Fibroblast of pulmonary artery (primary cell): ENCODE measurements at places on chromosomes 4 and X.
A peak's percentile ranks its signal among the peaks of the same experiment; 100 is the strongest.

DNA sequence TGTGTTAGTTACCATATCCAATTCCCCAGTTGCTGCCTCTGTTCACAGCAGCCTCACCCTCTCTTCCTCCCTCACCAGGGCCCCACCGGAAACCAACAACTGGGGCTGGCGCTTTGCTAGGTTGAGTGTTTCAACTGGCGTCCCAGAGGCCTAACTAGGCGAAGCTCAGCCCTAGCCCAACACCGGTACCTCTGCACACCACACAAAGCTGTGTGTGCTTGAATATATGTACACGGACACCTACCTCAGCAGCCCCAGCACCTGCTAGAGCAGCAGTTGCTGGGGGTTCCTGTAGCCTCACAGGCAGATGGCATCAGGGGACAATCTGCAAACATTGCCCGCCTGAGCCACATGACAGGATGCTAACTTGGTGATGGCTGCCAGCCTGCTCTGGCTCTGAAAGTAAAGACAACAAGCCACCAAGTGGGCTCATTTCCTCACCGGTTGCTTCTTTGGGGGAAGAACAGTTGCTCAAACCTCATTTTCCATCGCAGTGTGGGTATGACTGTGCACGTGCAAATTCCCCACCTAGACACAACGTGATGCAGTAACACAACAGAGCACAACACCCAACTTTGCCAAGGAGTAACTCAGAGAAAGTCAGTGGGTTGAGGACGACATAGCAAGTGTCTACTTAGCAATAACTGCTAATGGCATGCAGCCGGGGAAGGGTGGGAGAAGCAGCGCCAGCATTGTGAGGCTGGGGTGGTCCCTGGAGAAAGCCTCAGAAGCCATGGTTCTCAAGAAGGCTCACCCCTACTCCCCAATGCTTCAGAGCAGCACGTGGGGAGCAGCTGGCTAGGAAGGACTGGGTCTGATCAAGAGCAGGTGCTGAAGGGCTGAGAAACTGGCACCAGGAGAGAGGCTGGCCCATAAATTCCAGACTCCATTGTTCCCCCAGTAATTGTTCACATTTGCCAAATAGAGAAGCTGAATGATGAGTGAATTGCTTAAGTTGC lies 139.5 kb downstream of the SH3KBP1 start:
- no peak for DNase-seq

DNA sequence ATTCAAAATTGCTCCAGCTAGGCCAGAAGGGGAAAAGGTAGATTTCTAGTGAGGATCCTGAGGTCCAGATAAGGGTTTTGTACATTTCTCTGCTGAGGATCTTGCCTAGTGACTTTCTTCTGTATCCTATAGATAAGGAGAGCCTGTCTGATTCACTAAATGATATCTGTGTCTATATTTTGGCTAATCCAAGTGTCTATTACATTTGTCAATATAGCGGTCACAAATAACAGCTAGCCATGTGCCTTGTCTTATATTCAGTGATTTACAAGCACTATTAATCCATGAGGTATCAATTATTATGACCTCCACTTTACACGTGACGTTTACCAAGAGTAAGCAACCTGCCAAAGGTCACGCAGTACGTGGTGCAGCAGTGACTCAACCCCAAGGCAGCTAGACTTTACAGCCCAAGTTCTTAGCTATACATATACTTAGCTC lies 41.6 kb downstream of the TMEM165 start:
- DNase-seq: peak; percentile 27

GRCh38 chr4:150045410-150045809 lies 32.8 kb upstream of the DCLK2 start:
- DNase-seq: no peak

DNA sequence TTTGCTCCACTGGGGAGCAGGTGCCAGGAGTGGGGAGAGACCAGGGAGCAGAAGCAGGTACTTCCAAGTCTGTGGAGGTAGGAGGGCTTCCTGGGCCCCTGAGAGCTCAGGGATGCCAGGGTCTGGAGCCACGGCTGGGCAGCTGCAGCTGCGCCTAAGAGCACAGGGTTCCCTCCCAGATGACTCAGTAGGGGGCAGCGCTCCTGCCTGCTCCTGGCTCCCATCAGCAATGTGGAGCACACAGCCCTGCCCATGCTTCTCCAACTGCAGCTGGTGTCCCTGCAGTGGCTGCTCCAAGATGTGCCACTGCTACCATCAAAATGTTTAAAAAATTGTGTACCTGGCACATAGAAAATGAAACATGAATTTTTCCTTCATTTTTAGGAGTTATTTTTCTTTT lies 1028.2 kb downstream of the PCDH7 start:
- DNase-seq: no peak

DNA sequence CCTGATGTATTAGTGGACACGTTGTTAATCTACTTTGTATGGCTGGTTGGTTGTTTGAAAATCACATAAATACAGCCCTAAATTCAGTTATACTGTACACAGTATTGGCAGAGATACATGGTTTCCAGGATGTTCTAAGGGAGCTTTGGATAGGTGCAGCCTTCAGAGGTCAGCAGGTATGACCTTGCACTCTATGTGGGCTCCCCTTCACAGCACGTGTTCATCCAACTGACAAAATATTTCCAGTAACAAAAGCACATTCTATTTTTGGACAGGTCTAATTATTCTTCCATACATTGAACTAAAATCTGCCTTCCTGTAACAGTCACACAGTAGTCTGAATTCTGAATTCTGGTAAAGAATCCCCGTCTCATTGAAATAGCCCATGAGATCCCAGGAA lies 92.8 kb upstream of the RAPGEF2 start:
- no peak for DNase-seq

GRCh38 chrX:13053171-13053570 lies 8.8 kb upstream of the FAM9C start:
- DNase-seq: no peak

- DNase-seq: no peak
Measured at GRCh38 chr4:41815473-41815872, 66.9 kb upstream of the PHOX2B start.

DNA sequence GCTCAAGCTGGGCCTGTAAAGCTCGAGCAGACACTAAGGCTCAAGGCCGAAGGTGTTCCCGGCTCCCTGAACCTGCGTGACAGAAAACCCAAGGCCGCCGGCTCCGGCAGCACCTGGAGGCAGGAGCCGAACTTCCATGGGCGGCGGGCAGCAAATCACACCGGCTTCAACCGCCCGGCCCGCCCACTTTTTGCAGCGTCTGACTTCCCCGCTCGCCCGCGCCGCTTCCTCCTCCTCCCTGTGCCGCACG lies 940 bp upstream of the NSD2 start:
- DNase-seq: peak; percentile 75

DNA sequence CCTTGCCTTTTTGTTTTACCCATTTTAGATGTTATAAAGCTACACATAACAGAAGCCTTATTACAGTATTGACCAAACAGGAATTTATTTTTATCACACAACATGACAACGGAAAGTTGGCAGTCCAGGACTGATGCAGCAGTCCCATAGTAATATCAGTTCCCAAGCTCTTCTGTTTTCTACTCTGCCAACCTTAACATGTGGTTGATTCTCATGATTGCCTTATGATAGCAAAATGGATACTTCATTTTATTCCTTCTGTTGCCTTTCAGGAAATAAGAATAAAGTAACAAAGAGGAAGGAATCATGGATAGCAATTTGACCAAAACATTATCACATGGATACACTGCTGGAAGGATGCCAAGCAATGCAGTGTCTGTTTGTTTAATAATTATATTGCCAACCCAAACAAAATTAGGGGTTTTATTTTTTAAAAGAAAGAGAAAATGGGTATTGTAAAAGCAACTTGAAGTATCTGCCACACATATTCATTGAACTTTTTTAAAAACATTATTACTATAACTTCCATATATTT lies 275.7 kb downstream of the STPG2 start:
- DNase-seq: peak; percentile 0

DNA sequence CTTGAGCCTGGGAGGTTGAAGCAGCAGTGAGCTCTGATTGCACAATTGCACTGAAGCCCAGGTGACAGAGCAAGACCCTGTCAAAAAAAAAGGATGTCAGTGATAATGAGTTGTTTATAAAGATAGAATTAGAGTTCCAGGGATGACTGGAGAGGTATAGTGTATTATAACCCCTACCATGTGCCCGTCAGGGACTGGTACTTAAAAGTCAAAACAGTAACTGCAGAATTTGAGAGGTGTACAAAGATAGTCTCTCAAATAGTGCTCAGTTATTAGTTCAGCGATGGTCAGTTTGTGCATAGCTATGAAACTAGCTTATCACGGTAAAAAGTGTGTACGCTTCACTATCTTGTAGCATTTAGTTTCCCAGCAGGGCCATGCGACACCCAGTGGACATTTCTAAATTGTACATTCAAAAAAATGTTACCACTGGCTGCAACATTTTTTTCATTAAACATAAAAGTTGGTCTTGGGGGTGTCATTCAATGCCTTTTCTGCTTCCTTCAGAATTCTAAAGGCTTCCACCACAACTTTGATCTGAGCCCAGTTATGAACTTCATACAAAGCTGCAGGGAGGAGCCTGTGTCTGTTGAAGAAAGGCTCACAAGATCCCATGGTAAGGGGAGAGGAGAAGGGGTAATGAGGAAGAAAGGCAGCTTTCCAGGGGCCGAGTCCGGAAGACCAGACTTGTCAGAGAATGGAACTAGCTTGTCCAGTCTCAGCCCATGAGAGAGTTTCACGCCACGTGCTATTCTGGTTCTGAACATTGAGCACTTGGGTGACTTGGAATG lies 9.2 kb upstream of the GYG2 start:
- DNase-seq: peak; percentile 48

DNA sequence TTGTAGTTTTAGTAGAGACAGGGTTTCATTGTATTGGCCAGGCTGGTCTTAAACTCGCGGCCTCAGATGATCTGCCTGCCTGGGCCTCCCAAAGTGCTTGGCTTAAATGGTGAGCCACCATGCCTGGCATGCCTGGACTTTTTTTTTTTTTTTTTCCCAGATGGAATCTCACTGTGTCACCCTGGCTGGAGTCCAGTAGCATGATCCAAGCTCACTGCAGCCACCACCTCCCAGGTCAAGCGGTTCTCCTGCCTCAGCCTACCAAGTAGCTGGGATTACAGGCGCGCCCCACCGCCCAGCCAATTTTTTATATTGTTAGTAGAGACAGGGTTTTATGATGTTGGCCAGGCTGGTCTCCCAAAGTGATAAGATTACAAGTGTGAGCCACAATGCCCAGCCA lies 8.4 kb downstream of the UBE2K start:
- DNase-seq: peak; percentile 82

DNA sequence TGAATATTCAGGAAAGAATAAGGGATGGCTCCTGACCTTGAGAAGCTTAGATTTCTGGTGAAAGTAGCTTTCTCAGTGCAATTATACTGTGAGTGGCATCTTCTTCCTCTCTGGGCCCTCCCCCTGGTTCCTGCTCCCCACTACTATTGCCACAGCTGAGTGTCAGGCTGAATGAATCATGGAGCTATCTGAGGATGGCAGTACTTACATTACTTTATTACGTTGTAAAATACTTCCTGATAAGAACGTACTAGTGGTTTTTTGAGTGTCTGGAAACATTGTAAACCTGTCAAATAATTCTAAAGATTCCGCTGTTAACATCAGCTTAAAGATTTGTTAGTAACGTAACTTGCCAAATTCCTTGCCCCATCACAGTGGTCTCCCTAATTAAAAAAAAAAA lies 36.2 kb downstream of the ARHGAP10 start:
- DNase-seq: peak; percentile 92

- DNase-seq: no peak
Measured at GRCh38 chr4:183897193-183897592, 7.9 kb upstream of the STOX2 start.

DNA sequence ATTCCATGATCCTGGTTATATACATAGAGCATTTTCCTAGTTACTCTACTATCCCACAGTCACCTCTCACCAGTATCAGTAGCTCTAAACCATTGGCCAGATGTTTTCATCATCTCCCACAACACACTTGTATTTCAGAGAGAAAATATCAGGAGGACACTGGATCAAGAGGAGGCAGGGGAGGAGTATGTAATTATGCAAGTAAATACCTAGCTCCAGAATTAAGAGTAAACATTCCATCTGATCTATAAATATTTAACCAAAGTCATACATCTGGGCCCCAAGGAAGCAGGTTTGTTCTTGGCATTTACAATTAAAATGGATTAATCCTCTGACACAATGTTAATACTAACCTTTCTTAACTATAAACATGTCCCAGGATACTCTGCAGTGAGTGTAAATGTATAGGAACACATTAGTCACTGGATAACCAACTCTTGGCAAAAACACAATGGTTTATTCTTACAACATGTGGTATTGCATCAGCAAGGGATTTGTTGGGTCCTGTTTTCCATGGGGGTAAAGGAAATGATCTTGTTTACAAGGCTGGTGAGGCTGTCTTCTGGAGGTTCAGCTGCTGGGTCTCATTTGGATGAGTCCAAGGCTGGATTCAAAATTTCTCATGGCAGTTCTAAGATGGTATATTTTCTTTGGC lies 170.1 kb downstream of the ATG4A start:
- DNase-seq: peak; percentile 88

GRCh38 chr4:128810331-128810870 lies 901 bp downstream of the JADE1 start:
- peak; percentile 42 for DNase-seq

- DNase-seq: peak; percentile 52
Measured at GRCh38 chrX:68083510-68083909, 349.8 kb downstream of the OPHN1 start.

DNA sequence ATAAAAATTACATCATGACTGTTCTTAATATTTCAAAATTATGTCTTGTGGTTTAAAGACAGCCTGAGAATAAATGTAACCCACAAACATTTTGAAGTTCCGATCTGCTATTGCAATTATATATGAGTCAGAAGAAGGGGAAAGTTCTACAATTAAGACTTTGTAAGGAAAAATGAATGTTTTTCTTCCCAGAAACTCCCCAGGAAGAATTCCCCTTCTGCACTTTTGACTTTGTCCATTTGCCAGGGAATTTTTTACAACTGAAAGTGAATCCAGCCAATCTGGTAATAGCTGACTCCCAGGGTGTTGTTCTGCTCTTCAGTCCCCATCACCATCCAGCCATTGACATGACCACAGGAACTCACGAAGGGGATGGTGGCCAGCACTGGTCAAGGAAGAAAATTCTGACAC lies 61.6 kb upstream of the NOCT start:
- DNase-seq: peak; percentile 93
